Renal pelvis (tissue), 12 donors: ENCODE measurements at places on chromosomes 6 and 20. TPM values are rescaled to one million over a fixed set of nuclear protein-coding genes. Genes with fewer than 3 reads are reported as not detected.

DNA sequence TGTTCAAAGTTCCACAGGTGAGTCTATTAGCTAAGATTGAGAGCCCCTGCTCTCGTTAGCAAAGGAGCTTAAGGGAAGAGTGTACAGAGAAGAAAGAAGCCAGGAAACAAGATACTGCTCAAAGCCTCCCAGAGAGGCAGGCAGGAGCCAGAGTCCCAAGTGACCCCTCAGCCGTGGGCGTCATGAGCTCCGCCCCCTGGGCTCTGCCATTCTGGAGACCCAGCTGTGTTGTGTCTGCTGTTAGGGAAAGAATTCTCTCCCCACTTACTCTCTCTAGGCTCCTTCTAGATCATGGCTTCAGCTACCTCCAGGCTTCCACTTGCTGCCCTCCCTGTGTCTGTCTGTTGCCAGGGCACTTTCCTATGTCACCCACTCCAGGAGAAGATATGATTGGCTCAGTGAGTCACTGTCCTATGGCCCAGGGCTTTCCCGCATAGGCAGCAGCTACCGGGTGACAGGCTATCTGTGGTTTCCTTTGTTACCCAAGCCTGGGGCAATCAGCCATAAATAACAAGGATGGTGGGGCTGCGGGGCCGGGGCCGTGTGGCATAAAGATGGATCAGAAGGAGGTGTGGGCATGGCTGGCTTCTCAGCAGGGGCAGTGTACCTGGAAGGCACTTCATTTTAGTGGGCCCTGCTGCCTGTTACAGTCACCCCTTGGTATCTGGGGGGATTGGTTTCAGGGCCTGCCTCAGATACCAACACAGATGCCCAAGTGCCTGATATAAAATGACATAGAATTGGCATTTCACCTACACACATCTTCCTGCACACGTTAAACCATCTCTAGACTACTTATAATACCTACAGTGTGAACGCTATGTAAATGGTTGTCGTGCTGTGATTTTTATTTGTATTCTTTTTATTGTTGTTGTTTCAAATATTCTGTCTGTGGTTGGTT is 118.9 kb downstream of the ARMC2 start:
- peak; percentile 65 for DNase-seq

DNA sequence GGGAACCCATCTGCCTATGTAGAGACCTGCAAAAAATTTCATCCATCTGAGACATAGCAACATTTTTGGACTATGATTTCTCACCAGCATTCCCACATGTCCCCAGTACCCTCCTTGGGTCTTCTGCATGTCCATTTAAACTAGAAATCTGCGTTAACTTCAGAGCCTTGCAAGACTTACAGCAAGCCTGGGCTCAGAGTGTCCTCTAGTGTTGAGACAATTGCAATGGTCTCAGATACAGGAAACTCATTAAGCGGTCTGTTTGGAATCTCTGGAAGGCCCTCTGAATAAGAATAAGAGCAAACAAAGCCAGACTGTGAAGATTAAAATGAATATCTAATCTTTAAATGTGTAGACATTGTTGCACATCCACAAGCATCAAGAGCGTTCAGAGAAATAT is 20.5 kb upstream of the PI3 start:
- DNase-seq: no peak

DNA sequence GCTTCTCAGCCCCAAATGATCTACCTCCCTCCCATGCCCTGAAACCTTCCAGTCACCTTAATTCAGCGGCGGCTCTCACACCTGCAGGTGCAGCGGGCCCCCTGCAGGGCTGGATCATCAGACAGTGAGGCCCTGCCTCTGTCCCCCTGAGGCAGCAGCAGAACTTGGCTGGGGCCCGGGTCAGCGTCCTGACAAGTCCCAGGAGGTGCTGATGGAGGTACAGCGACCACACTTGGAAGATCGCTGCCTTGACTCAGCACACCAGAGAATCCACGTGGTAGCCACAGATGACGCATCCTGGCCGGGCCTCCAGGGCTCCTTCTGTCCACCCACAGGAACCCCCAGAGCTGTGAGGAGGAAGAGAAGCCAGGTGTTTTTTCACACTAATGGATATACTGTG is 116.4 kb upstream of the THBS2 start:
- DNase-seq: no peak

MRPS18B gene
- polyA plus RNA-seq: 65.1 TPM

SLC52A3 gene
- polyA plus RNA-seq: 4.1 TPM
